ENCODE measurements at places on chromosomes 5 and 9.

GRCh38 chr5:72189146-72189545 is 81.9 kb downstream of the MAP1B start:
- no peak for DNase-seq

DNA sequence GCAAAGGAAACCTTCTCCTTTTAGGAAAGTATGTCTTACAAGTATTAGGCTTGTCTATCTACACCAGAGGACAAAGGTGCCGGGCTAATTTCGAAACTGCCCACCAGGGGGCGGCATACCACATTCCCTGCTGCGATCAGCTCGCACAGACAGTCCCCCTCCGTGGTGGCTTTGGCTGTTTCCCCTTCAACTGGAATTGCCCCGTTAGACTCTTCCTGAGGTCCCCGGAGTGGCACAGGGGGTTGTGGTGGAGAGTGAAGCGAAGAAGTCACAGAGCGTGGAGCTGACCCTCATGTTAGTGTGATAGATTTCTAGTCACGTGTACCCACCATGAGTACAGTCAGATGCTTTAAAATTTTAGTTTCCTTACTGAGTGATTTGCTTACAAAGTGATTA is 17.5 kb downstream of the PTTG1 start:
- DNase-seq, result peak; percentile 53

- no peak for DNase-seq
These were observed 258.7 kb downstream of the TRIM32 start for GRCh38 chr9:116945817-116946216.

DNA sequence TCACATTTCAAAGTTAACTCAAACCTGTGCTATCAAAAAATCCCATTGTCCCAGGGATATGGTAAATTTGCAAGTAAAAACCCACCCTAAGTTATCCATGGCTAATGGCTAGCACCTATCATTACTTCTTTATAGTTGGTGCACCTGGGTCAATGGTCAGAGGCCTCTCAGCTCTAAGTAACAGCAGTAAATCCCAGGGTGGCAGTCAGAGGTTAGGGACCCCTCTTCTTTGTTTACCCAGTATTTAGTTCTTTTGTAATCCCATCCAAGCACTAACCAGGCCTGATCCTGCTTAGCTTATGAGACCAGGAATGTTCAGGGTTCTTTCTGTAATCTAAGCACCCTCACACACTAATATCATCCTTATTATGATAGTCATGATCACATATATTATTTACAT is 52.1 kb upstream of the WWC1 start:
- no peak for DNase-seq

DNA sequence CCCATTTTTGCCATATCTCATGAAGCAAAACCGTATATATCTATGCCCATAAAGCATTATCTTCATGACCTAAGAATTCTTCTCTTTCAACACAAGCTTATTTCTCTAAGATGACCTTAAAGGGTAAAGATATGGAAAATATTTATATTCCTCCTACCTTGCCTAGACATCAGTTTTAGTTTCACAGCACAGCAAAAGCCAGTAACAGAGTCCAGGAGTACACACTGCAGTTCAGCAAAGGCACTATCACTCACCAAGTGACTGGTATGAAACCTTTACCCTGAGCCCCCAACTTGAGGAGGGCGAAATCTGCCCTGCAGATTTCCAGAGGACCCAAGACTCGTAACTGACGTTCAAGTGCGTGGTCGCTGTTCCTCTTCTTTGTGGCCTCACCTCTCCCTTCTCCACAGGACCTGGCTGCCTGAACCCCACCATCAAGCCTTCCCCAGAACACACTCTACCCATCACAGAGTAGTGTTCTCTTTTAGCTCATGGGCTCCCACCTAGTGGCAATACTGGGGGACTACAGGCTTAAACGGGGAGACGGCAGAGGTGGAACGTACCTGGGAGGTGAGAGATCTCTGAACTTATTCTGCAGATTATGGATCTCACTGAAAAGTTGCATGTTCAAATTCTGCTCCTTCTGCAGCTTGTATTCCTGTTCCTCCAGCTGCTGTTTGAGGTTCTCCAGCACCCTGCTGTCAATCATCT is 141.0 kb downstream of the CDK5RAP2 start:
- DNase-seq, result no peak

GRCh38 chr9:95669253-95669652 is 152.5 kb upstream of the PTCH1 start:
- no peak for DNase-seq

GRCh38 chr5:160071516-160071915 is 47.7 kb downstream of the PWWP2A start:
- no peak for DNase-seq

DNA sequence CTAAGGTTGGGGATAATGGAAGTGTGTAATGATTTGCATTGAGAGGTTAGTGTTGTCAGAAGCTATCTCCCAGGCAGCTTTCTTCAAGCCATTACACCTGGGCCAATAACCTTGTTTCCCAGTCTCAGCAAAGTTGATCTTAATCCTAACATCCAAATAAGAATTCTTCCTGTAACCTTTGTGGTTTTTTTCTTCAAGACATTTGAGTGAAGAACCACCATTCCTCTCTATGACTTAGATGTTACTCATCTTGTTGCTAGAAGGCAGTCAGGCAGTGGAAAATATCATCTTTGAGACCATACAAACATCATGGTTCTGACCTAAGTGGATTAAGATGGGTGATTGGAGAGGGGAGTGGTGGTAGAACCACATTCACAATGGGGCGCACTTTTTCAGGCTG is 103.5 kb downstream of the NDUFAF2 start:
- DNase-seq, result no peak

- DNase-seq, result no peak
These were observed 377.7 kb downstream of the PIK3R1 start for GRCh38 chr5:68593211-68593671.

- no peak for DNase-seq
These were observed 574.5 kb upstream of the TLE4 start for GRCh38 chr9:78997296-78997695.

DNA sequence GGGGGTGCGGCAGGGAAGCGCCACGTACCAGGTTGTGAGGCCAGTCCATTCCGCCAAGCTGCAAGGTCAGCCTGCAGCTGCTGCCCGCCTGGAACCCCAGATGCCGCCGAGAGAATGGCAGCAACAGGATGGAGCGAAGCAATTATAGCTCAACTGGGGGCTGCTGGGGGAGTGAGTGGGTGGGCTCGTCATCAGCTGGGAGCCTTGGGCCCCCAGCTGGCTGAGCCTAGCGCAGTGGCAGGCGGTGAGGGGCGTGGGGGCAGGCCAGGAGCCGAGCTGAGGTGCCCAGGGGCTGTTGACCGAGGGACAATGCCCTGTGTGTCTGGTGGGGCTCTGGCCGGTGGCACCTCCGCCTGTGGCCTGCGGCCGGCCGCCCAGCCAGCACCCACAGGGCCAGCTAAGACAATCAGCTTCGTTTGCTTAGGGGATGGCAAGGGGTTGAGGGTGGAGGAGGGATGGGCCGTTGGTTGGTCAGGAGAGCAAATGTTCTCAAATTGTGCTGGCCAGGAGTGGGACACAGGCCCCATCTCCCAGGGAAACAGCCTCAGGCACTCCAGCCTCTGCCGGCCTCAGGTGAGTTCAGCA is at the start of gene IL17B:
Gene IL17B, minus strand, starts transcription at position 116 of the 585 bp plus-strand sequence. Its CDS starts 67 bp downstream, at position 49.
- no peak for DNase-seq

GRCh38 chr5:81235287-81236072 is 2.4 kb downstream of the CKMT2 start:
- no peak for DNase-seq

DNA sequence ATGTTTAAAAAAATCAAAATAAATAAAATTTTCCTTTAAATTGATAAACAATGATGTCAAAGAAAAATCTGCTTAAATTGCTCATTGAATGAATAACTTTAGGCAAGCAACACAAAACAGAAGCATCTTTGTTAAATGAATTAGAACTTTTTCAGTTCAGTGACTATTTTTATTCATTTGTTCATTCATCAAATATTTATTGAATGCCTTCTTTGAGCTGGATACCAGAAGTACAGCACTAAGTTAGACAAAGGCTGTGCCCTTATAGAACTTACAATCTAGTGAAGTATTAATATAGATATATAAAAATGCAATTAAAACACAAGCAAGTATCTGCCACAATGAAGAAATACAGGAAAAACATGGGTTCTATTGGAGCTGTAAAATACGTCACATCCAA is 10.8 kb downstream of the FNIP1 start:
- no peak for DNase-seq

GRCh38 chr5:100872408-100873190 is 30.5 kb downstream of the ST8SIA4 start:
- DNase-seq, result no peak

- DNase-seq, result no peak
These were observed 61.0 kb downstream of the IPPK start for GRCh38 chr9:92608909-92609445.

DNA sequence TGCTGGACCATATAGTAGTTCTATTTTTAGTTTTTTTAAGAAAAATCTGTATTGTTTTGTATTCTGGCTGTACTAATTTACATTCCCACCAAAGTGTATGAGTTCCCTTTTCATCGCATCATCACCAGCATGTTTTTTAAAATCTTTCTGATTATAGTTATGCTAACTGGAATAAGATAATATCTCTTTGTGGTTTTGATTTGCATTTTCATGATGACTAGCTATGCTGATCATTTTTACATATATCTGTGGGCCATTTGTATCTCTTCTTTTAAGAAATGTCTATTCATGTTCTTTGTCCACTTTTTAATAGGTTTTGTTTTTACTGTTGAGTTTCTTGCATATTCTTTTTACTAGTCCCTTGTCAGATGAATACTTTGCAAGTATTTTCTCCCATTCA is 238.0 kb downstream of the FBXO4 start:
- no peak for DNase-seq

GRCh38 chr9:95808011-95808410 is 67.5 kb upstream of the ERCC6L2 start:
- DNase-seq, result no peak

DNA sequence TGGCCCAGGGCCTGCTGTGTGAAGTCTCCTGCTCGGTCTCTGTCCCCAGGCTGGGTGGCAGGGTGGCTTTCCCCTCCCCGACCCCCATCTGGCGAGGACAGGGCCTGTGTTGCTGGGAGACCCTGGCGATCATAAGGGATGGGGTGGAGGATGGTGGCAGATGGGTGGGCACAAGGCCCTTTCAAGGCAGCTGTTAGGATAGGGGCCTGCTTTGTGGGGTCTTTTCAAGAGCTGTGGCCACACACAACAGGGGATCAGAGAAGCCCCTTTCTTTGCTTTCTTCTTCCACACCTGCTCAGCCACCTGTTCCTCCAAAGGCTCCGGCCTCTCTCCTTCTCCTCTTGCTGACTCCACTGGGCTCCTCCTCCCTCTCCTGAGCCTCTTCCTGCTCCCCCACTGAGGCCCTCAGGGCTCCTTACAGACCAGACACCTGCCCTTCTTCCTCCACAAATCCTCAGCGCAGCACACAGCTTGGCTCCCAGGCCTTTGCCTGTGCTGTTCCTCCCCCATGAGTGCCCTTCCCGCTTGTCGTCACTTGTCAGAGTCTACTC is 15.0 kb upstream of the NEURL1B start:
- DNase-seq, result no peak

DNA sequence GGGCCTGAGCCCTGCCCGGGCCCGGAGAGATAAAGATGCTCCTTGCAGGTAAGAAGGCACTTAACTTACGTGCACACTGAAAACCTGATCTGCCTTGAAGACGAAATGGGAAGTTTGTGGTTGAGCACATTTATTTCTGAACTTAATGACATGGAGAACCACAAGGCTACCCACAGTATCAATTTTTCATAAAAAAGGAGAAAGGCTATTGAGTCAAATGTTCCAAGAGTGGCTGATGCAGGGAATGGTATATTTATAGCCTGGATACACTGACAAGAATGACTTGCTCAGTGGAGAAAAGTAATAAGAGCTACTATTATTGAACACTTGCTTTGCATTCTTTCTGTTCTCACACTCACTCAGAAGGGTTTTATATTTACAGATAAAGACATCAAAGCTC is 419.3 kb downstream of the ACTL7B start:
- DNase-seq, result no peak

DNA sequence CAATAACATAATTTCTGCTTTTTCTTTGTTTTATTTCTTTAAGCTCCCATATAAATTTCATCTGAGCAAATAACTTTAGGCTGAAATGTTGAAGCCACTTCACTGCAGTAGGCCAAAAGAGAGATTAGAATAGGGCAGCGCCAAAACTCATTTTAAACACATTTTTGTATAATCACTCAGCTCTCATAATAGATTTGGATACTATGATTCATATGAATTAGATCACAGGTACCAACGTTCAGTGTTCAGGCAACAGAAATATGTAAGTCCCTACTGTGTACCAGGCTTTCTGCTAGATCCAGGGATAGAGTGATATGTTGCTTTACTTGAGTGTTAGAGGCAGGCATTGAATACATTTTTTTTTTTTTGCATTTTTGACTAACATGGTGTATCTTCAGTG is 370.5 kb downstream of the PTPRD start:
- no peak for DNase-seq

DNA sequence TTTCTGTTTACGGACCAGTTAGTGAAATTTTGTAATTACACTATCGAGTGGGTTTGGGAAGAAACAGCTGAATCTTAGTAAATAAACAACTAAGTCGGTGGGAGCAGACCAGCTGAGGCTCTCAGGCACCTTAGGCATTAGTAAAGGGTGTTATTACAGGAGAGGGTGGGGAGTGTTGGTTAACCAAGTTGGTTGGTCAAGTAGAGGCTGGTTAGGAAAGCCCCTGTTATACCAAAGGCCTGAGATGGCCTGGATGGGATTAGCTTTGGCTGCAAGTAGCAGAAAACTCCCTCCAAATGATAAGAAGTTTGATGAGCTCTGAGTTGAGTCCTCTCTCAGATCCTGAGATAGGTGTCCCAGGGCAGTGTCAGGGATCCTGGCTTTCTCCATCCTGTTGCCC is 81.3 kb downstream of the PPARGC1B start:
- DNase-seq, result no peak

GRCh38 chr5:140043508-140043872 is 391 bp upstream of the NRG2 start:
- DNase-seq, result no peak

- DNase-seq, result no peak
These were observed 28.4 kb upstream of the EBF1 start for GRCh38 chr5:159128070-159128541.

DNA sequence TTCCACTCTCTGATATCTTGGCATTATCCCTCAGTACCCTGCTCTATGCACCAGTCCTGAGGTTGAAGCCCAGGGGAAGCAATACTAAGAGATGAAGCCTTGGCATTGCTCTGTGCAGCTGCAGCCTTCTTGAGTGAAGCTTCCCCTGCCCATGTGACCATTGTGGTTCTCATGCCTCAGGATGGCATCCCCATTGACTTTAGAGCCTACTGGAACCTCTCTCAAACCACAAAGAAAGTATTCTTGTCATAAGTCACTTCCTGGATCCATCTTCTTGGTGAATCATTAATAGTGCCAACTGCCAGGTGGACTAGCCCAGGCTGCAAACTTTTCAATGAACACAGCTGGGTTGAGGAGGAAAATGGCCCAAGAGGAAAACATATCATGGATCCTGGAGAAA is 283.9 kb upstream of the RFX3 start:
- no peak for DNase-seq
